ENCODE measurements at places on chromosomes 12 and 14.
A peak's percentile ranks its signal among the peaks of the same experiment; 100 is the strongest.

DNA sequence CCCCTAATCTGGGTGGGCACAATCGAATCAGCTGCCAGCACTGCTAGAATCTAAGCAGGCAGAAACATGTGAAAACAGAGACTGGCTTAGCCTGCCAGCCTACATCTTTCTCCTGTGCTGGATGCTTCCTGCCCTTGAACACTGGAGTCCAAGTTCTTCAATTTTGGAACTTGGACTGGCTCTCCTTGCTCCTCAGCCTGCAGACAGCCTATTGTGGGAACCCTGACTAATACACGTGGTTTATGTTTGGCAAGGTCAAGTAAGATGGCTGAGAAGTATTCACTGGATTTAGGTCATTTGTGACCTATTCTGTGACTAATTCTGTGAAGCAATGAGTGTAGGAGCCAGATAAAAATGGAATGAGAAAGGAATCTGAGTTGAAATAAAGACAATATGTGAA lies 11.0 kb downstream of the GPR135 start:
- no peaks in the 10 kb centered on the region for H3K27me3 ChIP-seq
- no peak overlapping the region for H3K4me3 ChIP-seq
- no peaks in the 10 kb centered on the region for H3K4me1 ChIP-seq
- H3K36me3 ChIP-seq, result 0 out of 2 replicates have a peak, but pooled peaks cover 4% of the 10 kb centered on the region

DNA sequence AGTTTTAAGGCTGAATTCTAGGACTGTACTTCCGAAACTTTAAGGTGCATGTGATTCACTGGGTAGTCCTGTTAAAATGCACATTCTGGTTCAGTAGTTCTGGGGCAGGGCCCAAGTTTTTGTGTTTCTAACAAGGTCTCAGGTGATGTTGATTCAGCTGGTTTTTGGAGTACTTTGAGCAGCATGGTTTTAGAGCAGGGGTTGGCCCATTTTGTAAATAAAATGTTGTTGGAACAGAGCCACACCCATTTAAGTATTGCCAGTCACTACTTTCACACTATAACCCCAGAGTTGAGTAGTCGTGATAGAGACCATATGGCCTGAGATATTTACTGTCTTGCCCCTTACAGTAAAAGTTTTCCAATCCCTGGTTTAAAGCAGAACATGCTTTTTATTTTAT lies 111.3 kb downstream of the SYNE2 start:
- no peak overlapping the region for H3K27ac ChIP-seq
- no peak for DNase-seq
- H3K36me3 ChIP-seq, result peaks cover 68% of the 10 kb centered on the region
- no peaks in the 10 kb centered on the region for H3K4me1 ChIP-seq
- no peak overlapping the region for H3K4me3 ChIP-seq

GRCh38 chr14:80434574-80435321 lies 223.4 kb upstream of the DIO2 start:
- DNase-seq, result no peak
- H3K27me3 ChIP-seq, result no peaks in the 10 kb centered on the region
- no peaks in the 10 kb centered on the region for H3K36me3 ChIP-seq
- no peak overlapping the region for H3K4me3 ChIP-seq
- H3K27ac ChIP-seq, result no peak overlapping the region

GRCh38 chr12:31005256-31005943 lies 68.3 kb upstream of the DDX11 start:
- DNase-seq, result no peak
- H3K4me3 ChIP-seq, result no peak overlapping the region
- no peak overlapping the region for H3K27ac ChIP-seq

GRCh38 chr14:86673523-86673969 lies 1143.6 kb downstream of the FLRT2 start:
- no peaks in the 10 kb centered on the region for H3K4me1 ChIP-seq
- no peak for DNase-seq
- no peak overlapping the region for H3K4me3 ChIP-seq
- H3K27ac ChIP-seq, result no peak overlapping the region
- no peaks in the 10 kb centered on the region for H3K36me3 ChIP-seq

DNA sequence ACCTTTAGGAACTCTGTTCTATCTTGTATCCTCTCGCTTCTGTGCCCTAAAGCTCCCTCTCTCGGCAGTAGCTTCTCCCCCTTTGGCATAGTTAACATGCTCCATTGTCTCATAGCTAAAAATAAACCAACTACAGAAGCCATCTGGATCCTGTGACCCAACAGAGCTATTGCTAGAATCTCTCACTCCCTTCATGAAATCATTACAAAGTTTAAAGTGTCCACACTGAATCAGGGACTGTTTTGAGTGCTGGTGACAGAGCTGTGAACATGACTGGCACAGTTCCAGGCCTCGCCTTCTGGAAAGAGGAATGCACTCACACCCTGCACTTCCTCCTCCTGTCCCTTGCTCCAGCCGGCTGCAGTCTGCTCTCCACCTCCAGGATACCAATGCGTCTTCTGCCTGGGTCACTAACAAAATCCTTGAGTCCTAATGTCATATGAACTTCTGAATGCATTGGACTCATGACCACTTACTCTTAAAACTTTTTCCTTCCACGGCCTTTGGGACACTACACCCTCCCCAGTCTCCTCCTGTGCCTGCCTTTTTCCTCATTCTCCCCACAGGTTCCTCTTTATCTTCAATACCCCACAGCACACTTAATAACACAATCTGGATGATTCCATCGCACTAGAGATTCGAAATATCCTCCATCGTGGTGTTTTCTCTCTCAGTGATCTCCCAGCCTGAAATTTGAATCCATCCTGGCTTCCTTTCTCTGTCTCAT lies 13.2 kb downstream of the PLBD1 start:
- no peak overlapping the region for H3K4me3 ChIP-seq
- no peaks in the 10 kb centered on the region for H3K4me1 ChIP-seq
- no peaks in the 10 kb centered on the region for H3K36me3 ChIP-seq
- no peaks in the 10 kb centered on the region for H3K27me3 ChIP-seq

- no peak overlapping the region for H3K27ac ChIP-seq
- H3K27me3 ChIP-seq, result no peaks in the 10 kb centered on the region
- peaks cover 15% of the 10 kb centered on the region for H3K4me1 ChIP-seq
- no peak for DNase-seq
- H3K36me3 ChIP-seq, result no peaks in the 10 kb centered on the region
Measured at GRCh38 chr14:53953828-53954550, 2.6 kb downstream of the BMP4 start.

GRCh38 chr12:128675576-128675975 lies 148.2 kb downstream of the SLC15A4 start:
- no peaks in the 10 kb centered on the region for H3K36me3 ChIP-seq
- H3K4me1 ChIP-seq, result no peaks in the 10 kb centered on the region
- no peak overlapping the region for H3K4me3 ChIP-seq
- H3K27ac ChIP-seq, result no peak overlapping the region
- no peaks in the 10 kb centered on the region for H3K27me3 ChIP-seq

- DNase-seq, result no peak
- no peak overlapping the region for H3K4me3 ChIP-seq
- no peaks in the 10 kb centered on the region for H3K4me1 ChIP-seq
- no peaks in the 10 kb centered on the region for H3K36me3 ChIP-seq
- H3K27me3 ChIP-seq, result peaks cover 1% of the 10 kb centered on the region
Measured at GRCh38 chr12:105100998-105101397, 6.5 kb upstream of the WASHC4 start.

GRCh38 chr12:121391619-121392324 lies 8.1 kb upstream of the RNF34 start:
- peak; percentile 29 for DNase-seq
- peak overlapping the region; percentile 0 for H3K27ac ChIP-seq
- no peaks in the 10 kb centered on the region for H3K27me3 ChIP-seq
- peak overlapping the region; percentile 3 for H3K4me3 ChIP-seq

DNA sequence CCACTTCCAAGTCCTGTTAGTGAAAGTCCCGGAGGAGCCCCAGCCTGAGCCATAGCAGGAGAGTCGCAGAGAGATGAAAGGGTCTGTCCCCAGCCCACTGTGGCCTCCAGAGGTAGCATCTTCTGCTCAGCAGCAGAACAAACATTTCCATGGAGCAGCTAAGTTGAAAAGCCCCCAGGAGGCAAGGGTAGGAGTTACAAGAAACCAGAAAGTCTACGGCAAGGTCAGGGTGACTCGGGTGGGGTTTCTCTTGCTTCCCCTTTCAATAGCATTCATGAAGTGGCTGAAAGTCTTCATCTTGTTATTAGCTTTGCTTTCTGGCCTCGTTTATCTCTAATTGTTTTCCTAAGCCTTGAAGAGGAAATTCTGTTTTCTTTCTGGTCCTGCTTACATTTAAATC lies 151.2 kb upstream of the DIO3 start:
- no peaks in the 10 kb centered on the region for H3K4me1 ChIP-seq
- H3K36me3 ChIP-seq, result no peaks in the 10 kb centered on the region
- H3K27ac ChIP-seq, result no peak overlapping the region
- H3K4me3 ChIP-seq, result no peak overlapping the region

- no peak overlapping the region for H3K27ac ChIP-seq
- no peak overlapping the region for H3K4me3 ChIP-seq
- peaks cover 72% of the 10 kb centered on the region for H3K36me3 ChIP-seq
- no peak for DNase-seq
Measured at GRCh38 chr12:110545812-110546211, 37.3 kb downstream of the PPTC7 start.

DNA sequence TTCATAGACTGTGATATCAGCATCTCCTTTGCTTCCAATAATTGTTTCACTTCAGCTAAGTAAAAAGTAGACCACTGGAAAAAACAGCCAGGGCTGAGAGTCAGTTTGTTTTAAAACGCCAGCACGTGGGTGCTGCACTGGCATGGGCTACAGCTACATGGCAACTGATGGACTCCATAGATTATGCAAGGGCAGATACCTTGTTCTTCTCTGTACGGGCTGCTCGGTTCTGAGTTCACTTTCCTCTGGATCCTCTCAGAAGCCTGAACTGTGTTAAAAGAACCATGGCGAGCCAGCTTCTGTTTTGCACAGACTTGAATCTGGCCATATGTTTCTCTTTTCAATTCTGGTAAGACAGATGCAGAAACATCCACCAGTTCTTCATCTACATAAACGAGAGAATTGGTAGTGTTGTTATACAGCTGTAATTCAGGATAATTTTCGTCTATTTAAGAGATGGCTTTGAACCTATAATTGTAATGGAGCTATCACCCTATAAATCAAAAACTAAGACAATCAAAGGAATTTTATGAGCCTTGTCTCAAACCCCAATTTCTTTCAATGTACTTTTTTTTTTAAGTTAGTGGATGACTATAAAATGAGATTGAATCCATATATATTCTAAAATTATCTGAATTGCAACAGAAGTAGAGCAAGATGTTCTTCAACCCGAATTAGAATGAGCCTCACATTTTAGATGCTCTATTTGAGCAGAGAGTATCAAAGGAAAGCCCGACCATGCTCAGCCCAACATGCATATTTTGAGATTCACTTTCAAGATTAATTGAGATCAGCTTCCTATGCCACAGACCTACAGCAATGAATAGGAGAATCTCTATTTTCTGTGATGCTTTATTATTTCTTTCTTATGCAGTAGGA lies 31.5 kb downstream of the E2F7 start:
- no peak overlapping the region for H3K4me3 ChIP-seq
- no peak for DNase-seq
- H3K27me3 ChIP-seq, result no peaks in the 10 kb centered on the region
- no peaks in the 10 kb centered on the region for H3K4me1 ChIP-seq

DNA sequence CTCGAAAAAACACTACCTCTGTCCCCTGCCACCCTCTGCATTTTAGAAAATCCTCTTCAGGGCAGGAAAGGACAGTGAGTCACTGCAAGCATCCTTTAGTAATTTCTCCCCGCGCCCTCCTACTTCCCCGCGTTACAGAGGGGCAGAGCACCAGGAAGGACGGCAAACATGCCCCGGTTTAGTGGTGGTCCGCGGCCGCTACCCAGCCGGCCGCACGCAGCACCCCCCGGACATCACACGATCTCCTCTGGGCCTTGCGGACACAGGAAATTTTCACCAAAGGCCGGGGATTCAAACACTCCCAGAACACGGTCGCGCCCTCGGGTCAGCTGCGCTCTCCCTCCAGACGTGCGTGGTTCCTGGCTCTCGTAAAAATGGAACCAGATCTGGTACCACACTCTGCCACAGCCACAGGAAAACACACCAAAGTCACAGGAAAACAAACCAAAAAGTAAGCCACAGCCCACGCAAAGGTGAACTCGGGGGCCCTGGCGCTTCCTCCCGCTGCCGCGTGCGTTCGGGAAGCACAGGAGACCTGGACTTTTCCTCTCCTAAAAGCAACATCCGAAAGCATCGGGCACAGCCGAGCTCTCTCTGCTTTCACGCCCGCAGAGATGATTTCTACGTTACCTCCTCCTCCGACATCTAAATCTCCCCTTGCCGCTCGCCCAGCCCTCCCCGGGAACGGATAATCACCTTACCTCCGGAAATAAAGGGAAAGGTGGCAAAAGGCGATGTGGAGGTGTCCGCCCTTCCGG lies 839 bp downstream of the SLC38A1 start:
- H3K27me3 ChIP-seq, result no peaks in the 10 kb centered on the region
- H3K4me1 ChIP-seq, result peaks cover 35% of the 10 kb centered on the region
- no peaks in the 10 kb centered on the region for H3K36me3 ChIP-seq
- peak overlapping the region; percentile 74 for H3K27ac ChIP-seq

DNA sequence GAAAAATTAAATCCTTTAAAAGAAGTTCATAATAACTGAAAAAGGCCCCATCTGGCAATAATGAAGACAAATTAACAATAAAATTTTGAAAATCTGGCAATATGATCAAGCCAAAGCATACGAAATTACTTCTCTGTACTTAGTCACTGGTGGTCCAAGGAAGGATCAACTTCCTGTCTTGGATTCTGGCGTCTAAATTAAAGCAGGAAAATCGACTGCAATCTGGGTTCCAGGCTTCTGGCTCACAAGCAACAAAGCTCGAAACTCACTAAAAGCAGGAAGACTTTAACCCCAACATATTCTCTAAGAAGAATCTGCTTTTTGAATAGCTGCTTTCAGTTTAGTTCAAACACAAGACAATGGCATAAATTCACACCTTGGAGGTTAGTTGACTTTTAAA lies 49.7 kb downstream of the LRIG3 start:
- H3K36me3 ChIP-seq, result no peaks in the 10 kb centered on the region
- H3K27me3 ChIP-seq, result no peaks in the 10 kb centered on the region
- no peaks in the 10 kb centered on the region for H3K4me1 ChIP-seq
- H3K27ac ChIP-seq, result no peak overlapping the region
- DNase-seq, result no peak

GRCh38 chr12:66900616-66901015 lies 221.7 kb upstream of the GRIP1 start:
- no peak for DNase-seq
- no peak overlapping the region for H3K27ac ChIP-seq
- no peaks in the 10 kb centered on the region for H3K27me3 ChIP-seq
- no peak overlapping the region for H3K4me3 ChIP-seq
- no peaks in the 10 kb centered on the region for H3K4me1 ChIP-seq

- no peak overlapping the region for H3K27ac ChIP-seq
- no peaks in the 10 kb centered on the region for H3K4me1 ChIP-seq
- H3K4me3 ChIP-seq, result no peak overlapping the region
- H3K27me3 ChIP-seq, result peaks cover 6% of the 10 kb centered on the region
Measured at GRCh38 chr14:62143245-62143644, 381.0 kb downstream of the SNAPC1 start.

GRCh38 chr12:113385282-113385882 lies 18.3 kb downstream of the SDS start:
- no peaks in the 10 kb centered on the region for H3K27me3 ChIP-seq
- no peak overlapping the region for H3K4me3 ChIP-seq
- no peaks in the 10 kb centered on the region for H3K36me3 ChIP-seq
- DNase-seq, result no peak
- no peaks in the 10 kb centered on the region for H3K4me1 ChIP-seq

GRCh38 chr12:37543131-37543965 lies 773.2 kb upstream of the ALG10B start:
- H3K27me3 ChIP-seq, result no peaks in the 10 kb centered on the region
- H3K4me1 ChIP-seq, result no peaks in the 10 kb centered on the region
- no peak overlapping the region for H3K27ac ChIP-seq
- DNase-seq, result no peak

- no peaks in the 10 kb centered on the region for H3K27me3 ChIP-seq
- no peak overlapping the region for H3K4me3 ChIP-seq
- H3K4me1 ChIP-seq, result no peaks in the 10 kb centered on the region
- no peak for DNase-seq
Measured at GRCh38 chr12:29207120-29207519, 58.0 kb downstream of the FAR2 start.

Measured in DND-41 (cell line).